ENCODE measurements at places on chromosomes 16 and 17. TPM values are rescaled to one million over a fixed set of nuclear protein-coding genes. Genes with fewer than 3 reads are reported as not detected.

GRCh38 chr17:11980813-11981212, 16.5 kb downstream of the ZNF18 start:
- no peak for DNase-seq

GRCh38 chr16:83365166-83365565, 442.6 kb upstream of the HSBP1 start:
- DNase-seq, result no peak

DNA sequence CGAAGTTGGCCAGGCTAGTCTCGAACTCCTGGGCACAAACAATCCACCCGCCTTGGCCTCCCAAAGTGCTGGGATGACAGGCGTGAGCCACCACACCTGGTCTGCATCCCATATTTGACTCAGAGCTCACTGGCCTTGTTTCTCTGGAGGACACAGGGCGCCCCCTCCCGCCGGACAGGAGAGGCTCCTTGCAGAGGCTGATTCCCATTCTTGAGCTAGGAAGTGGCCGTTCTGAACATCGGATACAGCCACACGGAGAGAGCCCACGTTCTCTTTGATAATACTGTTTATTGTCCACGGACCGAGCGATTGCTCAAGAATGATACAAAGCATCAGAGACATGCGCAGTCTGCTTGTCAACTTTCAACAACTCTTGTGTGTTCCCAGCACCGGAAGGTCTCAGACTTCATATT, 12.1 kb upstream of the USP36 start:
- no peak for DNase-seq

- no peak for DNase-seq
These were observed 334.5 kb downstream of the SEC14L1 start for GRCh38 chr17:77475016-77475976.

- DNase-seq, result no peak
These were observed 157.4 kb downstream of the PRKCA start for GRCh38 chr17:66459811-66460270.

DNA sequence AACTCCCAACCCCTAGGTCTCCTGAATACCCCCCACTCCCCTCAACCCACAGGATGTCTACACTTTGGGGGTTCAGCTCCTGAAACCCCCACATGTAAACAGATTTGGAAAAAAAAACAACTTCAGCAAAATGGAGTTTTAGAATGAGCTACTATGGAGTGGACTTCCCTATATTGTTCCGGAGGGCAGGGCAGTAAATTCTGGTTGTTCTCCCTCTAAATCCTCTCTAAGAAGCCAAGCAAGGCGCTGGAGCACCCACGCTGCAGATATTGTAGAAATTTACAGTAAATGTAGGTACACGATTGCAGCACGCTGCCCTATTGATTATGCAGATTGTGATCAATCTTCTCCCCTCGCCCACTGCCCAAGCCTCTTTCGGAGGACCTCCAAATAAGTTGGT, 8.5 kb upstream of the ZFHX3 start:
- no peak for DNase-seq

DNA sequence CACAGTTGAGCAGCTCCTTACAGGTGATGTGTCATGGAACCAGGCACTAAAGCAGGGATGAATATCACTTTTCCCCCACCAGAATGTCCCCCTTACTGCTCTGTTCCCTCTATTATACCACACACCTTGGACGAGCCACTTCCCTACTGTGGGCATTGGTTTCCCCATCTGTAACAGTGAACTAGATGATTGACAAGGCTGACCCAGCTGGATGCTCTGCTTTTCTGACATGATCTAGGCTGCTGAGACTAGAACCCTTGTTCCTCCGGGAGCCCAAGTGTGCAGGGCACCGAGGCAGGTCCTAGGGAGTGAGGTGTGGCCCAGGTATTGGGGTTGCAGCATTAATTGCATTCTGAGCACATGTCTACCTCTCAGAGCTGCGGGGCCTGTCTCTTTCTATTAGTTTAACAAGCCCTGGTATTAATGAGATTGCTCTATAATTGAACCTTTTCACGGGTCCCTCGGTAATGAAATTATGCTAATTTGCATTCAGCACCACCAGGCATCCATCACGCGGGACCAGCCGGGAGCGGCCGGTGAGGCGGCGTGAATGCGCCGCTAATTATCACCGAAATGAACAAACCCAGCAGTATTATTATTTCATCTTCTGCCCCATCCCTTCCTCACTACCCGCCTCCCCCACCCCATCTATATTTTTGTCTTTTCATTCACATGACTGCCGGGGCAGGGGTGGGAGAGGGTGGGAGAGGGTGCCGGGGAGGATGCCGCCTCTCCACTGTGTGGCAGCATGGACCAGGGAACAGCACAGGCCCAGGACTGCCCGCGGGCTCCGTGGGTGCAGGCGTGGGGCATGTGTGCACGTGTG, 121.1 kb downstream of the CYLD start:
- peak; percentile 45 for DNase-seq

- no peak for DNase-seq
These were observed 42.4 kb upstream of the FBXO47 start for GRCh38 chr17:39009581-39010001.

GRCh38 chr17:40462343-40463121, 19.3 kb downstream of the IGFBP4 start:
- peak; percentile 61 for DNase-seq

DNA sequence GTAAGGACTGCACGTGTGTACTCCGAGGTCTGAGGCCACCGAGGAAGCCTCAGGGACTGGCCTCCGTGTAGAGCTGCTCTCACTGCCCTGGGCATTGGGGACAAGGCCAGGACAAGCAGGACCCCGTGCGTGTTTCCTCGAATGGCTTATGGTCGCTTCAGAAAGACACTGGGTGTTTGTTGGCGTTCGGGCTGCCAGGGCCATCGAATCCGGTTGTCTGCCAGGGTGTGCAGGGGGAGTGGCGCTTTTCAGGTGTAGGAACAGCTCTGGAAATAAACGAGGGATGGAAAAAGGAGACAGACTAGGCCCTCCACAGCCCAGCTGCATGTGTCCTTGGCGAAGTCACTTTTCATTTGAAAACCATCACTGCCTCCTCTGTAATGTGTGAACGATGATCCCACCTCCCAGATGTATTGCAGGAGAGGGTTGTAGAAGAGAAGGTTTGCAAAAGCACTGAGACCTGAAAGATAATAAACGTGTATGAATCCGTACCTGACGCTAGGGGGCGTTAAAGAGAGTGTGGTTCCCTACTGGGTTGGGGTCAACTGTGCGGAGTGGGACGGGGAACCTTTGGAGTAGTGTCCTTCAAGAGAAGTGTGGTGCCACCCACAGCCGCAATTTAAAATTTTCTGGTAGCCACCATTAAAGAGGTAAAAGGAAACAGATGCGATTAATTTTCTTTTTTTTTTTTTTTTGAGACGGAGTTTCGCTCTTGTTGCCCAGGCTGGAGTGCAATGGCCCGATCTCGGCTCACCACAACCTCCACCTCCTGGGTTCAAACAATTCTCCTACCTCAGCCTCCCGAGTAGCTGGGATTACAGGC, 2.1 kb upstream of the ZSCAN10 start:
- peak; percentile 70 for DNase-seq

GRCh38 chr16:14416184-14416583, 213.9 kb downstream of the PARN start:
- no peak for DNase-seq

- DNase-seq, result no peak
These were observed 36.7 kb downstream of the SEC14L5 start for GRCh38 chr16:4994719-4995434.

- peak; percentile 81 for DNase-seq
These were observed 52.5 kb upstream of the MTSS2 start for GRCh38 chr16:70738083-70738977.

GRCh38 chr17:32385121-32385520, 35.2 kb downstream of the ZNF207 start:
- no peak for DNase-seq

GRCh38 chr17:80248894-80249710, 11.6 kb upstream of the RNF213 start:
- peak; percentile 30 for DNase-seq

- DNase-seq, result peak; percentile 81
These were observed 58.6 kb upstream of the TNRC6A start for GRCh38 chr16:24670623-24671454.

DNA sequence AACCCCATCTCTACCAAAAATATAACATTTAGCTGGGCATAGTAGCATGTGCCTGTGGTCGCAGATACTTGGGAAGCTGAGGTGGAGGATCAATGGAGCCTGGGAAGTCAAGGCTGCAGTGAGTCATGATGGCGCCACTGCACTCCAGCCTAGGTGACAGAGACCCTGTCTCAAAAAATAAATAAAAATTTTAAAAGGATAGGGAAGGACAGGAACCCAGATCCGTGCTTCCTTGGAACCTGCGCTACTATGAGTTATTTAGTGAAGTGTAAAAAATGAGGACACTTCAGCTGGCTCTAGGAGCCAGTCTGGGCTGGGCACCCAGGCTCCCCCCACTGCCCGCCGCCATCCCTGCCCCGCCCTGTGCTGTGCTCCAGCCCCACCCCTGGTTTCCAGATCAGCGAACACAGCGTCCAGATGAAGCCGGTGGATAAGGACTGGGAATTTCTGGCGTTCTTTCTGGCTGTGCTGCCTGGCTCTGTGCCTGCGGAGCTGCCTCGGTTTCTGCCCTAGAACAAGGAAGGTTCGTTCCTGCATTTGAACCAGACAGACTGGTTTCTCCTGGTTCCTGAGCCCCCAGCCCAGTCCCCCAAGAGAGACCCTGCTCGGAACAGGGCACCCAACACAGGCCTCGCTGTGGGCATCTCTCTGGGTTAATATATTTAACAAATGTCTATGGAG, 18.5 kb downstream of the PLLP start:
- DNase-seq, result peak; percentile 91

- no peak for DNase-seq
These were observed 10.8 kb downstream of the TMEM235 start for GRCh38 chr17:78242024-78242742.

DNA sequence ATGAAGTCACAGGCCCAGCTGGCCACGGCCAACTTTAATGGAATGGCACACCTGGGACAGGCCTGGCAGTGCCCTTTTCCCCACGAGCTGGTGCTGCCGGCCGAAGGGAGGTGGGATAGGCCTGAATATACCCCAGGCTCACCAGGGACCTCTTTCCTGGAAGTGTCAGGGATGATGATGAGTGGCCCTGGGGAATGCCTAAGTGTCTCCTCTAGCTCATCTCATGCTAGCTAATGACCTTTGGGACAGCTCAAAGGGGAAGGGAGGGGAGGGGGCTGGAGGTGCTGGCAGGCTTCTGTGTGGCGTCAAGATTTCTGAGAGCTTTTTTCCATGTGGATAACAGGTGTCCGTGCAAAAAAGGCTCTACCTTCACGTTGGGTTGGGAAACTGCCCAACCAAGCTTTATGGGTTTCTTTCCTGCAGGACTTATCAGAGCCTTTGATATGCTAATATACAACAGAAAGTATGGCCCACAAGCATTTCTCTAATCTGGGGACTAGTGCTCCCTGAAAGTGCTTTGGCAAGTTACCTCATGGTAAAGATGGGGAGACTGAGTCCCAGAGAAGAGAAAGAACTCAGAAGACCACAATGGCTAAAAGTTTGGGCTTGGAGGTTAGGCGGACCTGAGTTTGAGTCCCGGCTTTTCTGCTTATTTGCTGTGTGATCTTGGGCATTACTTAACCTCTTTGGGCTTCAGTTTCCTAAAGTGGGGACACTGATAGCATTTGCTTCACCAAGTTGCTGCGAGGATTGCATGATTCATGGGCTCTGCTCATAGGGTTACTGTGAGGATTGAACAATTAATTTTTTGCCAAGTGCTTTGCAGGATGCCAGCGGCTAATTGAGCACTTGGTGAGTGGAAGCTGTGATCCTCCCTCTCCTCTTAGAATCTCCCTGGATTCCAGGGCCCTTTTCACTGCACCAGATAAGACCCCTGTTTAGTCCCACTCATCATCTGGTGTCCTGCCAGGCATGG, 14.0 kb downstream of the ADGRG1 start:
- no peak for DNase-seq

DNA sequence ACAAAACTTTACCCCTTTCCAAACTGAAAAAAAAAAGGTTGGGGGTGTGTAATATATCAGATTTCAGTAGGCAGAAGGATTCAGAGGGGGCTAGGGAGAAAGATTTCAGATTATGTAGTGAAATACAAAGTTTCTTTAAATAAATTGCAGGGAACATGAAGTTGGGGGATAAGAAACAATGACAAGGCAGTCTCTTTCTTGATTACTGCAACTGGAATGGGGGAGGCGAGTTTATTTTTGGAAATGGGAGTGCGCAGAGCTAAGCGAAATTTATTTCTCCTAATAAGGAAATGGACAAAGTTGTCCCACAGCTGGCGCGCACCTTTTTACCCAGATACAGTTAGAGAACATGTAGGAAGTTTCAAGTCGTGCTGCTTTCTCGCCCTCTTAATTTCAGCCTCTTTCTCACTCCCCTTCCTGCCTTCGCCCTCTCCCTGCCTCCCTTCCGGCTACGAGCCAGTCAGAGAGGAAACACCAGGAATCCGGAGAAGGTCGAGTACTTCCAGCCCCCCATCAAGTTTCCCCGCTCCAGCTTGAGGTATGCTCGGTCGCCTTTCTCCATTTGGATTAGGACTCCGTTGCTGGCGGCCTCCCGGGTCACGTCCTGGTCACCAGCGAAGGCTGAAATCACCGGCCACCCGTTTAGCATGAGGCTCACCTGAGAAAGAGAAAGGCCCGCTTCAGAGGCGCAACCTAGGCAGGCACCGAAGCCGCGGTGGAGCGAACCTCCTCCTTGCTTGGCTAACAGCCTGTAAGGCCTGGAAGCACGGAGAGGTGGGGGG, 2.5 kb downstream of the CBLN1 start:
- DNase-seq, result no peak

DNA sequence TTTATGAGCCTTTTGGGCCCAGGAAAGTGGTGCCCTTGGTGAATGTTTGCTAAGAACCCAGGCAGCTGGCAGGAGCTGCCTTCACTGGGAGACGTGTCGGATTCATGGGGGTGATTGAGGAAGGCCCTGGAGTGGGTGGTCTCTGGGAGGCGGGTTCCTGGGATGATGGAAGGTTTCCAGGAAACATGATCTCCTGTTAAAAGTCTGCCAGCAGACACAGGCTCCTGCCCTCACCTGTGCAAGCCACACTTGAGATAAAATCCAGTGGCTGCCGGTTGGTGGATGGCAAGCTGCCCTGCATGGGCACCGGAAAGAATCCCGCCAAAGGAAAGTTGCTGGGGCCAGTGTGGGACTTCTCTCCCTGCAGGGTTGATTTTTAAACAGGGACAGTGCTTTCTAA, 189.0 kb upstream of the CIBAR2 start:
- no peak for DNase-seq

Gene OTOP2
- polyA plus RNA-seq, result not detected

Gene ARHGAP44
- 0.11 TPM for polyA plus RNA-seq

Gene KRTAP1-5
- not detected for polyA plus RNA-seq

Gene KRTAP3-1
- polyA plus RNA-seq, result not detected

Gene SLC5A10
- polyA plus RNA-seq, result not detected

Gene NGFR
- 0.76 TPM for polyA plus RNA-seq

Gene CDRT15L2
- polyA plus RNA-seq, result not detected

Gene SHISA9
- polyA plus RNA-seq, result not detected

Gene PLSCR3
- 72.0 TPM for polyA plus RNA-seq

Gene SEPTIN12
- polyA plus RNA-seq, result not detected

Gene KRTAP9-2
- polyA plus RNA-seq, result not detected

Gene SPIRE2
- 15.3 TPM for polyA plus RNA-seq

Measured in SK-N-SH (cell line).